ENCODE measurements at places on chromosomes 5 and 9.

GRCh38 chr9:27350382-27350976, 53.5 kb upstream of the EQTN start:
- DNase-seq, result no peak

DNA sequence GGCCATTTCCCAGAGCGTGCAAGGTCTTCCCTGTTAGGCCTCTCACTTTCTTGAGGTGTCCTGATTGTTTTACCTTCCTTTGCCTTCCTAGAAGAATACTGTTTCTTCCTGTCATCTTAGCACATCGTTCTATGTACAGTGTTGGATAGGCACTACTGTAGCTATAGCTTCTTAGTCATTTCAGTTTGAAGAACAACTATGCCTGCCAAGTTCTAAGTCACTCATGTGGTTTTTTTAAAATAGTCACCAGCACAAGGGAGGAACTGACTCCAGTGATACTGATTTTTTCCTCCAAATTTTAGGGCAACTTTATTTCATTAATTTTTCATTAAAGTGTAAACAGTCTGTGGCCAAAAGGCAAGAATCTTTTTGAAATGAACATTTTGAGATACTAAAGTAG, 122.4 kb upstream of the NR5A1 start:
- DNase-seq, result no peak

GRCh38 chr5:102498271-102499034, at the start of gene SLCO6A1:
TSS of gene SLCO6A1 (minus strand) at chr5:102499001. CDS start at chr5:102498844, 157 bp downstream.
- DNase-seq, result no peak

DNA sequence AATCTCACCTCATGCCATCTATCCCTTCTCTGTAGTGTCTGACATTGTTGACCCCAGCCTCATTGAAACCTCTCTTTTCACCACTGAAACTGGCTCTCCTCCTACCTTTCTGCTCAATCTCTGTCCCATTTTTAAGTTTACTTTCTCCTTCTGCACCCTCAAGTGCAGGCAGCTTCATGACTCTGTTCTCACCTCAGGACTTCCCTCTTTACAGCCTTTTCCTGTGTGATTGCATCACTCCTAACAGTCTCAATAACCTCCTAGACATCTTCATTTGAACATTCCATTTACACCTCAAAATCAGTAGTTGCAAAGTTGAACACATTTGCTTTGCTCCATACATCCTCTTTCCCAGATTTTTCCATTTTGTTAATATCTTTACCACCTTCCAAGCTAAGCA, 172.1 kb downstream of the RASEF start:
- DNase-seq, result no peak

DNA sequence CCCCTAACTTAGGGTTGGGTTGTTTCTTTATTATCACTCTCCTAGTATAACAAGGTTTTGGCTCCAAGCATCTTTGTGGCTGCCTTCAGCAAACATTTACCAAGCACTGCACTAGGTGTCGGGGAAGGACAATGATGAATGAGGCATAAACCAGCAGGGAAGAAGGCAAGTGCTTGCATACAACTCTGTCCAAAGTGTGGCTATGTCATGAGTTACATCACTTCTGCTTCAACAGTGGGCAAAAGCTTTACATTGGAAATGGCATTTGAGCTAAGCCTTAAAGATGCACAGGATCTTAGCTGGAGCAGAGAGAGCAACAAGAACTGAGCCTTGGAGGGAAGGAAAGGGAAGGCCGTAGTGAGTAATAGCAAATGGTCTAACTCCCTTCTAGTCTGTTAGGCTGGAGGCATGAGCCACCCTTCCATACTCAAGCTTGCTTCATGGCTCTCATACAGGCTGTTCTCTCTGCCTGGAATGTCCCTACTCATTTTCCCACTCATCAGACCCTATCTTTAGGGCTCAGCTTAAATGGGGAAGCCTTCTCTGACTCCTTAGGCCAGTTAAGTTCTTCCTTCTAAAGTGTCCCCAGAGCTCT, 121.8 kb downstream of the SEMA6A start:
- DNase-seq, result no peak
